Transverse colon (tissue), 4 donors: ENCODE measurements at places on chromosomes 4 and X.

- no peak for DNase-seq
These were observed 57.3 kb downstream of the EVC2 start for GRCh38 chr4:5651089-5651488.

DNA sequence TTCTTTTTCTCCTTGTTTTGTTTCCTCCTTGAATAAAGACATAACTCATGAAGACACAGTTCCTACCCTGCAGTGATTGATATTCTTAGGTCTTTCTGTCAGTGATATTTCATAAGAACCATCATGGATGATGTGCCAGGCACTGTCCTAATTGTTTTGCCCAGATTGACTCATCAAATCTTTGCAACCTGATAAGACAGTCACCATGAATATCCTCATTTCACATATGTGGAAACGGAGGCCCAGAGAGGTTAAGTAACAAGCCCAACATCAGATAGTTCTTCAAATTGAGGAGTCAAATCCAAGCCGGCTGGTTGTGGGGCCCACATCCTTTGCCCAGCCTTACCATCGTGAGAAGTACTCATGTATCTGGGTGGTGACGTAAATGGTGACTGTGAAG is 69.9 kb downstream of the SEL1L3 start:
- DNase-seq: no peak

DNA sequence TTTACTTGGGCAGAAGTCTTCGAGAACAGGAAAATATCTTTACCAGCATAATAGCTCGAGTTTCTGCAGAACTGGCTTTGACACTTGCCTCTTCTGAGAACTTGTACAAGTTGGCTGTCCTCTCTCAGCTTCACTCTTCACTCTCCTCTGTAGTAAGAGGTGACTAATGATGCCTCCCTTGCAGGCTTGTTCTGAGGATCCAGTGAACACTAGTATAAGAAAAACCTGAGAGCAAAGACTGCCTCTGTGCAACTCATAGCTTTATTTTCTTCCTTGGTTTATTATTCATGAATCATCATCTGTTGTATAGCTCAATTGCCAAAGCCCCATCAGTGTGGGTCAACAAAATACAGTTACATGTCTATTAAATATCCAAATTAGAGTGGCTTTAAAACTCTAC is 266.7 kb upstream of the CLNK start:
- no peak for DNase-seq

GRCh38 chr4:88765729-88766128 is 68.1 kb upstream of the NAP1L5 start:
- no peak for DNase-seq

DNA sequence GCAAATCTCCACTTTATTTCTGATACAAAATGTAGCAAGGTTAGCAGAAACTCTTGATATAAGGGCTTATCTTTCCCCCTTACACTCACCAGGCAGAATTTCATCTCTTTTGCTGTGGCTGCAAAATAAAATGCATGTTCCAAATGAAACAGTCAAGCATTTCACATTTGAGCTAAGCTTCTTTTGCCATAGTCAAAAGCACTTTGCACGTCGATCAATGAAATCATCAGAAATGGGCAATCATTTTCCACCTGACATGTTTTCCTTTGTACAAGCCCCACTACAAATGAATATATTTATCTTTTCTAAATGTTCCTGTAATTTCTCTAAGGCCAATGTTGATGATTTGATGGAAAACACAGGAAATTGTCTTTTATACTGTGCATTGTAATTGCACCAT is 178.4 kb downstream of the ANKRD50 start:
- DNase-seq: no peak

GRCh38 chr4:98470366-98470765 is 188.0 kb downstream of the TSPAN5 start:
- DNase-seq: no peak
